ENCODE measurements at places on chromosomes 5 and 9.

- DNase-seq = no peak
These were observed 82.9 kb downstream of the UGCG start for GRCh38 chr9:111979561-111979960.

- DNase-seq = no peak
These were observed 133.7 kb downstream of the DIRAS2 start for GRCh38 chr9:90508940-90509339.

DNA sequence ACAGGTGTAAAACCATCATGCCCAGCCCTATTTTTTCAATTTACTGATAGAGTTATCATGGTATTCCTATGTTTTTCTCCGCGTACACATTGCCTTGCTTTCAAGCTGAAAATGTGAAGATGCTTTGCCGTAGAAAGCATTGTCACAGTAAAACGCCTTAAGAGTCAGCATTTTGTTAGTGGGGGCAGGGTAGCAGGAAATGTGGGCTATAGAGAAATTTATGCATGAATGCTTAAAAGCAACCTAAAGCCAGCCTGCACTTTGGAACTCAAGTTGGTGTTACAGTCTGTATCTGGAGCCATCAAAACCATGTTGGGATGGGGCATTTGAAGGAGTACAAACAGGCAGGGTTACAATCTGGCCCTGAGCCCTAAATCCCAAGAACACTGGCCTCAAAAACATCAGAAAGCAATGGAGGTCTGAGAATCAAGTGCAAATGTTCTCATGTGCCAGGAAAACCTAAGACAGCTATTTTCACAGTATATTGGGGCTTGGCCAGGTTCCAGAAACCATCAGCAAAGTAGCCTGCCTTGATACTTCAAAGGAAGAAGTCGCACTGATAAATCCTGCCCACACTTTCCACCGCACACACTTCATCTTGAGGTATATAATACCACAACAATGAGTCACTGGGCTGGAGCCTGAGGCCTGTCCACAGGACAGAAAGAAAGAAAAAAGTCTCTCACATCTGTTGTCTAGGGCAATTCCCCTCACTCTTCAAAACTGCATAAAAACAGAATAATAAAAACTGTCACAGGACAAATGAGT, 313.8 kb downstream of the ENC1 start:
- DNase-seq = peak; percentile 98

- peak; percentile 85 for DNase-seq
These were observed 165.6 kb downstream of the SMARCA2 start for GRCh38 chr9:2180704-2181103.

DNA sequence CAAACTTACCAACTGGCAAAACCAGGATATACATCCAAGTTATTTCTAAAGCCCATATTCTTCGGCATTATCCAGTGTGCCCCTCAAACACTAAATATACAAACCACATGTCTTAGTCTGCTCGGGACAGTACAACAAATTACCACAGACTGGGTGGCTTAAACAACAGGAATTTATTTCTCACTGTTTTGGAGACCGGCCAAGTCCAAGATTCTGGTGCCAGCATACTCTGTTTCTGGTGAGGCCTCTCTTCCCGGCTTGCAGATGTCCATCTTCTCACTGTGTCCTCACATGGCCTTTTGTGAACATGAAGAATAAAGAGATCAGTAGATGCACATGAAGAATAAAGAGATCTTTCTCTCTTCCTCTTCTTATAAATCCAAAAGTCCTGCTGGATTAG, 12.9 kb upstream of the SLCO6A1 start:
- DNase-seq = peak; percentile 42

GRCh38 chr5:89230178-89230577, 347.2 kb upstream of the MEF2C start:
- DNase-seq = no peak

GRCh38 chr5:77935506-77936364, 159.6 kb upstream of the TBCA start:
- peak; percentile 66 for DNase-seq

DNA sequence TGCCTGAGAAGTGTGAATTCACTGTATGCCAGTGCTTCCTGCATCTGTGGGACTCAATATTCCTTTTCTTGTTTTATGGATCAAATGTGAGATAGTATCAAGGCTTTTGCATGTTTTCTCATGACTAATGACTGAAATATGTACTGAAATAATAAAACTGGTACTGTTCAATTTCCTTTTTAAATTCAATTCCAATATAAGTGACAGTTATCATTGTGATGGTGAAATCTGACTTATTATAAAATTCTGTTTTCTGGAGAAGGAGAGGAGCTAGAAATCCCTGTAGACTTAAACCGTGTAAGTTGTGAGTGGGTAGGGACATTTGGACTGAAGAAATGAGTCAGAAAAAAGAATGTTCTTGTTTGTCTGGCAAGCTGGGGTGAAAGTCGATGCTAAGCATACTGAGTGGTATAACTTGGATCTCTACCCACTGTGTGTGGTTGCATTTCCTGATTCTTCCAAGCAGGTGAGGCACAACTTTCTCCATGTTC, 245.2 kb downstream of the EFNA5 start:
- peak; percentile 96 for DNase-seq

- no peak for DNase-seq
These were observed 222.3 kb downstream of the PARP8 start for GRCh38 chr5:50888751-50889150.

- no peak for DNase-seq
These were observed 38.7 kb upstream of the RAB3C start for GRCh38 chr5:58544195-58544594.

GRCh38 chr9:111992523-111992922, 95.9 kb downstream of the UGCG start:
- peak; percentile 80 for DNase-seq

DNA sequence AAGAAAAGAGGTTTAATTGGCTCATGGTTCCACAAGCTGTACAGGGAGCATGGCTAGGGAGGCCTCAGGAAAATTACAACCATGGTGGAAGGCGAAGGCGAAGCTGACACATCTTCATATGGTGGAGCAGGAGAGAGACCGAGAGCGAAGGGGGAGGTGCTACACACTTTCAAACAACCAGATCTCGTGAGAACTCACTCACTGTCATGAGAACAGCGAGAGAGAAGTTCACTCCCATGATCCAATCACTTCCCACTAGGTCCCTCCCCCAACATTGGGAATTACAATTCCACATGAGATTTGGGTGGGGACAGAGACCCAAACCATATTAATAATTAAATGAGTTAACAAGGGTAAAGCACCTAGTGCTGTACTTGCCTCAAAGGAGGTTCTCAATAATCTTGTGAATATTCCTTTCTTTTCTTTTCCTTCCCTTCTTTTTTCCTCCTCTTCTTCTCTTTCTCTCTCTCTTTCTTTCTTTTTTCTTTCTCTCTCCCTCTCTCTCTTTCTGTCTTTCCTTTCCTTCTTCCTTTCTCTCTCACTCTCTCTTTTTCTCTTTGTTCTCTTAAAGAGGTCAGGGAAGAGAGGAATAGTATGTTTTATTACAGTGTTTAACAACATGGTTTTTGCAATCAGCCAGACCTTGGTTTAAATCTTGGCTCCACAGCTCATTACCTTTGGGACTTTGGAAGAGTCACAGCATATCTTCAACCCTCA, 29.0 kb downstream of the TNFSF15 start:
- DNase-seq = no peak

GRCh38 chr5:179355976-179356974, 11.0 kb upstream of the ADAMTS2 start:
- peak; percentile 91 for DNase-seq

DNA sequence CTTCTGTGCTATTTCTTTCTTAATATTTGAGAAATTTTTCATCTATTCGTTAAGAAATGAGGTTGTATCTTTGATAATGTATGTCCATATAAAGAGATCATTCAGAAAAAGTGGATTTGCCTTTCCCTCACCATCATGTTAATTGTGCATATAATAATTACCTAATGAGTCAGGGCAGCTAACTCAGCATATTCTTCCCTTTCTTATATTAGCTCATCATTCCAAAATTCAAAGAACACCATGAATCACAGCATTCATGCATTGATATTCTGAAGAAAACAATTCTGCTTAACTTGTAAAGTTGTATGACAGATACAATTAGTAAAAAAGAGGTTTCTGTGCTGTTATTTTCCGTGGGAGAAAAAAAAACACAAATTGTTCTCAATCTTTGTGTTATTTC, 630.6 kb downstream of the TLE1 start:
- DNase-seq = no peak

DNA sequence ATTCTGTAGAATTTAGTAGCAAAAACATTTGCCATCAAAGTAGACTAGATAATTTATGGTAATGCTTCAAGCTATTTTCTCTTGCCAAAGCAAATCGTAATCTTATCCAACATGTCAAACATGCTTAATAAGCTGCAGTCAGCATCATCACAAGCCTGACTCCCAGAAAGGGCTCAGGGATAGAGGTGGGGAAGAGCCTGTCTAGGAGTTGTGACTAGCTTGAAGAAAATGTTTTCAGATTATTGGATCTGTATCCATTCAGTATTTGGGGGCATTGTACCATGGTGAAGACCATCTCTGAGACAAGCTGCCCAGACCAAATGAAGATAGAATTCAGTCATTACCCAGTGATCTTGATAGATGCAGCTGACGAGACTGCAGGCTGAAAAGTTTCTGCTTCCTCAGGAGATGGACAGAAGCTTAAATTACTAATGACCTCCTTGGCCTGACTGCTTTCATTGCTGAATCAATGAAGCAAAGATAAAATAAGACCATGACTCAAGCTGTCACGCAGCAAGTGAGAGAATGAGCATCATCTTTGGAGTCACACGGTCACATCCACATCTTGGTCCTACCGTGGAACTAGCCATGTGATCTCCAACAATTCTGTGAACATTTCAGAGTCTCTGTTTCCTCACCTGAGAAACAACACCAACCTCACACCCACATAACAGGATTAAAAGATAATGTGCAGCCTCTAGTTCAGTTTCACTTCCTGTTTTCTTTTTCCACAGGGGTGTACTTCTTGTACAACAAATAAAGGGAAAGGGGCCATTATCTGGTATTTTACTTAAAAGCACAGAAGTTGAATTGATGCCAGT, 9.4 kb downstream of the ERAP2 start:
- DNase-seq = no peak

- peak; percentile 10 for DNase-seq
These were observed 169.0 kb upstream of the PANK3 start for GRCh38 chr5:168747987-168748777.

DNA sequence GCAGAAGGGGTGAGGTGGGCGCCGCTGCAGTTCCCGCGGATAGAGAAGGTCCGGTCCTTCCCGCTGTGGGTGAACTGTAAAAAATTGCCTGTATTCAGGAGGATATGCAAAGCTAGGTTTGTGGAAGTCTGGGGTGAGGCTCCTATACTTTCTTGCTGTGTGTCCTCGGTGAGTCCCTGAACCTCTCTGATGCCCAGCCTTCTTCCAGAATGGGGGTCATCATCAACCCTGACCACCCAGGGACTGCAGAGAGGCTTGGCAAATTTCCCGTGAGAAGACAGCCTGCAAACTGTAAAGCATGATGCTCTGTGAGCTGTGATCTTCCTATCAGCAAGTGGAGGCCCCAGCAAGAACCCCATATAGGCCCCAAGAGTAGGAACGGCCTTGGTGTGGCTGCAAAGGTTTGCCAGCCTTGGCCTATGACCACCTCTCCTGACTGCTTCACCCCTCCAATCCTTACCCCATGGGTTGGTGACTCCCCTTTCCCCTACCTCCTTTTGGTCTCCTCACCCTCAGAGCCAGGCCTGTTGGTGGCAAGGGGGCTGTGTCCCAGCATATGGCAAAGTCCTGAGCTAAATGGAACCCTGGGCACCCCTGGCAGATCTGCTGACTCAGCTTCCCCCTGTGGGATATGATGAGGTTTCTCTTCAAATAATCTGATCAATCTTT, 760 bp downstream of the ALDH1B1 start:
- DNase-seq = no peak

- no peak for DNase-seq
These were observed 191.9 kb downstream of the NTRK2 start for GRCh38 chr9:84861455-84861854.

DNA sequence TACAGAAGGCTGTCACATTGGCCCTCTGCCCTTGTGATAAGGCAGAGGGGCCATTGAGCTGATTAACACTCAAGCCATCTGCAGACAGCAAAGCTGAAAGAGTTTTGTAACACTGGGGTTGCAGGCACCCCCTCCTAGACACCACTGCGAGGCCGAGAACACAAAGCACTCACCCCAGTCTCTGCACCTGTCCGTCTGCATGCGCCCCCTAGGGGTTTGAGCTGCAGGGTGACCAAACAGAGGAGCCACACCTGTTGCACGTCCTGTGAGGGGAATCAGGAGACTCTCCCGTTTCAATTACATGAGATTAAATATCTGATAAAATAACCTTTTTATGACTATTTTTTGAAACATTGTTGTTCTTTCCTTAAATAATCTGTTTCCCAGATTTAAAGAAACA, 1180.4 kb downstream of the CDH9 start:
- no peak for DNase-seq

DNA sequence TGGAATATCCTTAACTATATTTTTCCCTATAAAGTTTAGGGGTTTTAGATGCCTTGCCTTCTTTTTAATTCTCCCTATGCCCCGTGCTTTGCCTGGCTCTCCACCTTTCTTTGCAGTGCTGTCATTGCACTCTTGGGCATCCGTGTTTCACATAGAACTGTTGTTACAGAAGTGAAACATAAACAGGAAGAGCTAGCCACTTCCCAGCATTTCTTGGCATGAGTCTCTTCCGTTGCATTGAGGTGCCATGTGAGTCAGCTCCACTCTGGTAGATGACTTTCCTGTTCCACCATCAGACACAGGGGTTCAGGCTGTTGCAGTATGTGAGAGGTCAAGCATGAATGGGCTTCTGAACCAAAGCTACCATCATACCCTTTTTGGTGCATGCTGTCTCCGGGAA, 73.4 kb downstream of the ANGPTL2 start:
- peak; percentile 89 for DNase-seq

DNA sequence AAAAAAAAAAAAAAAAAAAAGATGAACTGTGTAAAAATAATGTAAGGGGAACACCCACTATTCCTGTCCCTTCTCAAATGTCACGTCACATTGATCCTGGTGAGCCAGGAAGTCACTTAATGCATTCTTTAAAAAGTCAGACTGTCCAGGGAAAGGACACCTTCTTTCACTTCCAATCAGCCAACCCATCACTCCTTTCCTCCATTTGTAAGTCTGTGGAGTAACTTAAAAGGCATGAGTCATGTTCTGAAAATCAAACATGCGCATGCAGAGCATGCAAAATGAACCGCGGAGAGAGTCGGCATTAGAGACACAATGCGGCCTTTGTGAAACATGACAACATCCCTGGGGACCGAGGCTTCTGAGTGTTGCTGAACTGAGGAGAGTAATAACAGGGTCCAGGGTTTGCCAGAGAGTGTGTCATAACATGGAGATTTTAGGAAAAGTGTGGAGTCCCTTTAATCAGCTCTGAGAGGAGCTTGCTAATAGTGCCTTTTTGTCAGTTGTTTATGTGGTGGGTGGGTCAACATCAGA, 77.6 kb upstream of the SEMA6A start:
- DNase-seq = peak; percentile 0

DNA sequence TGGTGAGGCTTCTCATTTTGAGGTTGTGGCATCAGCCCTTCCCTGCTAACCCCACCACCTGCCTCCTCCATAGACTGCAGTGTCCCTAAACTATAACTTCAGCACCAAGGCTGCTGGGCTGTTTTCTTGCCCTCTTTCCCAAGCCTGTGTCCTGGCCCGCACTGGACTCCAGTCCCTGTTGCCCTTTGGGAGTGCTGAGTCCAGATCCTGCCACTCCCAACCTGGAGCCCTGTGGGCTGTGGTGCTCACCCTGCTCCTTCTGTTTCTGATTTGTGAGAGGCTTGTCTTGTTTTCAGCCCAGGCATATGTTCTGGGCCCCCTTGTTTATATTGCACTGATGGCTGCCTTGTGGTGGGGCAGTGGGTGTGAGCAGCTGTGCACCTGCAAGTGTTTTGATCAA, 39.7 kb upstream of the RNU6ATAC start:
- no peak for DNase-seq

All from amniotic epithelial cell (primary cell).